Stimulated activated CD8-positive, alpha-beta memory T cell treated with anti-CD3 and anti-CD28 coated beads, Interleukin-7, amount 100 ng/mL, for 48 hours (primary cell): ENCODE measurements at places on chromosomes 6 and 20.

- no peak for DNase-seq
Observed at GRCh38 chr20:33433465-33434234, 9.9 kb downstream of the SNTA1 start.

GRCh38 chr6:153944201-153944600 lies 94.8 kb upstream of the OPRM1 start:
- DNase-seq = no peak

DNA sequence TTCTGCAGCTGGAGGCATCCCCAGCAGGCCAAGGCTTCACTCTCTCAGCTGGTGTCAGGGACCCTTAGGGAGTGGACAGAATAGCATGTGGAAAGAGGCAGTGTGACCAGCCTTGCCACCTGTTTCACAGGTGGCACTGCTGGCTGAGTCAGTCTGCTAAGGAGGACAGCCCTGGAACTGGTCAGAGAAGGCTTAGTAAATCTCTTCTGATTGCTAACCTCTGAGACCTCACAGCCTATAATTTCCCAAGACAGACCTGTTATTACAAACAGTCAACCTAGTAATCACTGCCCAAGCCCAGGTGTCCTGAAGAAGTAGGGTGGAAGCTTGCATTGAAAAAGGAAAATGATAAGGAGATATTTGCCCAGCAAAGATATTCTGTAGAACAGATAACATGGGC lies 26.4 kb upstream of the PAQR8 start:
- no peak for DNase-seq

DNA sequence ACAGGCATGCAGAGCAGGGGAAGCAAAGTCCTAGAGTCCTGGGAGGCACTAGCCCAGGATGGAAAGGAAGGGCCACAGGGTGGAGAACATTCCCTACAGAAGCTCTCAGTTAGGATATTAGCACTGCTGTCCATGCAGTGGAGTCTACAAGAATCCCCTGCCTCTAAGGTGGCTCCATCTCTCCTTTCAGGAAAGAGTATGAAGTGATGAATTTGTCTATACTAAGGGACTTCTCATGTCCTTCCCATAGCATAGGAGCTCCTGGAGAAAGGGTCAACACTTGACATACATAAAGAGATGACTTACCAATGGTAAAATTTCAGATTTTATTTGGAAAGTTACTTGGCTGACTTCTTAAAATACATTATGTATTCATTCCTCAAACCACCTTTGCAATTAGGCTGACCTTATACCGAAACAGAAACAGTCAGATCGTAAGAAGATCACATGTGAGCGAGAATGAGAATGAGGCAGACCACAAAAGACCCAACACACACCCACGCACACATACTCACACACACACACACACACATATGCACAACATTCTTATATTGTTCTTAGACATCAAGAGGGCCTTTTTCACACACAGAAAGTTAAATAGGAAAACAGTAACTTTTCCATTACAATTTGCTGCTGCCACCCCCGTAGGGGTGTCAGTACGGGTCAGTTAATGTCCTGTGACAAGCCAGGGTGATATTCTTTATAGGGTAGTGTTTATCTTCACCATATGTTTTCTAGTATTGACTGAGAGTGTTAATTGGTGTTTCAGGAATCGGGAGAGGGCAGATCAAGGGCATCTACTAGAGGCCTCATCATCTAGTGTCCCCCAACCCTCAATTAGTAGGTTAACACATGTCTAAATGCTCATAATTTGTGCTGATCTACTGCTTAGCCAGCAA lies 159.4 kb downstream of the FAXC start:
- DNase-seq = peak; percentile 34

DNA sequence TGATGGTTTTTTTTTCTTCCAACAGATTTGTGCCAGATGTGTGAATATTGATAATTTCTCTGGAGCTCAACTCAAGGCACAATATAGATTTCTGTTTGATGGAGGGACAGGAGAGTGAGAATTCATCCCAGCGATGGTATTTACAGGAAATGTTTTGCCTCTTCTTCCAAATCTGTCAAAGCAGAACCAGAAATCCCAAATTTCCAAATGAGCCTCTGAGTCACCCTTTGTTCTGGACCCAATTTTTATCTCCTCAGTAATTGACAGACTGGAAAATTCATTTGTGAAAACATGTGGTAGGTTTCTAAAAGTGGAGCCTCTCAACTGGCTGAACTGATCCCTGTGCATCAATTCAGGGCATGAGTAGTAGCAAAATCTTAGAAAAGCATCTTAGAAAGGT lies 223.2 kb upstream of the TSHZ2 start:
- no peak for DNase-seq

GRCh38 chr6:149246691-149247384 lies 70.7 kb upstream of the TAB2 start:
- no peak for DNase-seq

DNA sequence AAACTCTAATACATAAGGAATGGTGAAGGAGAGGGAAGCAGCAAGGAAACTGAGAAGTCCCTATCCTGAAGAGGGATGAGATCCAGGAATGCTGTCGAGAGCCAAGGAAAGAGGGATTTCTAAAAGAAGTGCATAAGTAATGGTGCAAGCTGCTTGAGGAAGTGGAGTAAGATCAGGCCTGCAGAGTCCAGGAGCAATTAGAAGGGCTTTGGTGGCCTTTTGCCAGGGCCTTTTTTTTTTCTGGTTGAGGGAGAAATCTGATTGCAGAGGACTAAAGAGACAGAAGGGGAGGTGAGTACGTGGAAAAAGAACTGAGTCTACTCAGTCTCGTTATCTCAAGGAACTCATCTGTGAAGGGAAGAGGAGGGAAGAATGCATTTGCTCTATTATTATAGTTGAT lies 396.2 kb downstream of the UTRN start:
- no peak for DNase-seq

GRCh38 chr6:168265827-168266815 lies 53.5 kb downstream of the DACT2 start:
- no peak for DNase-seq

DNA sequence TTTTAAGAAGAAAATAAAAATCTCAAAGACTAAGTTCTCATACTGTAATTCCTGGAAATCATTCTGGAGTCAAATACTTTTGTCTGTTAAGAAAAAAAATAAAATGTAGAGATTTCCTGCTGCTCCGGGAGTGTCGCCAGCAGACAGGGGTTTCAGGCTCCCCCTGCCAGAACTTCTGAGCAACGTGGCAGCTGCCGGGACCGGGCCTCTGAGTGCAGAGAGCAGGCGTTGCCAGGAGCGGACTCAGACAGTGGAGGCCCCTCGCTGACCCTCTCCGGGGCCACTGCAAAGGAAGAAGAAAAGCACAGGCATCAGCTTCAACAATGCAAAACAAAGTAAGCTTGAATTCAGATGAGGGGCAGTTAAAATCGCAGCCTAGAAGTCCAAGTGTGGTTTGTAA lies 95.5 kb downstream of the THBS2 start:
- DNase-seq = no peak

- no peak for DNase-seq
Observed at GRCh38 chr6:140957386-140957785, 1175.3 kb upstream of the GJE1 start.
